Calu3 (cell line): ENCODE measurements at places on chromosomes 13 and 19. TPM values are rescaled to one million over a fixed set of nuclear protein-coding genes. Genes with fewer than 3 reads are reported as not detected.

ADGRE1 gene
- not detected in 2 replicates for total RNA-seq

TNFSF9 gene
- 0.92 and 1.6 TPM in 2 replicates for total RNA-seq

CGB1 gene
- total RNA-seq: not detected in 2 replicates

ZNF98 gene
- total RNA-seq: not detected in 2 replicates

DNA sequence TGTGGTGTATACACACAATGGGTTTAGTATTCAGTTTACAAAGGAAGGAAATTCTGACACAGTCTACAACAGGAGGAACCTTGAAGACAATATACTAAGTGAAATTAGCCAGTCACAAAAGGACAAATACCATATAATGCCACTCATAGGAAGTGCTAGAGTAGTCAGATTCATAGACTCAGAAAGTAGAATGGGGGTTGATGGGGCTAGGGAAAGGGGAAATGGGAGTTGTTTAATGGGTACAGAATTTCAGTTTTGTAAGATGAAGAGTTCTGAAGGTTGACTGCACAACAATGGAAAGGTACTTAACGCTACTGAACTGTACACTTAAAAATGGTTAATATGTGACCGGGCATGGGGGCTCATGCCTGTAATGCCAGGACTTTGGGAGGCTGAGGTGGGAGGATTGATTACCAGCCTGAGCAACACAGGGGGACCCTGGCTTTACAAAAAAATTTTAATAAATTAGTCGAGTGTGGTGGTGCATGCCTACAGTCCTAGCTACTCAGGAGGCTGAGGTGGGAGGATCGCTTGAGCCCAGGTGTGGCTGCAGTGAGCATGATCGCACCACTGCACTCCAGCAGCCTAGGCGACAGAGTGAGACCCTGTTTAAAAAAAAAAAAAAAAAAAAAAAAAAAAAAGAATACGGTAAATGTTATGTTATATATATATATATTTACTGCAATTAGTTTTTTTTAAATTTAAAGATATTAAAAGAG is 45.0 kb downstream of the SLC15A1 start:
- DNase-seq: no peak

- DNase-seq: no peak
These were observed 17.3 kb upstream of the ERCC1 start for GRCh38 chr19:45440873-45441654.

DNA sequence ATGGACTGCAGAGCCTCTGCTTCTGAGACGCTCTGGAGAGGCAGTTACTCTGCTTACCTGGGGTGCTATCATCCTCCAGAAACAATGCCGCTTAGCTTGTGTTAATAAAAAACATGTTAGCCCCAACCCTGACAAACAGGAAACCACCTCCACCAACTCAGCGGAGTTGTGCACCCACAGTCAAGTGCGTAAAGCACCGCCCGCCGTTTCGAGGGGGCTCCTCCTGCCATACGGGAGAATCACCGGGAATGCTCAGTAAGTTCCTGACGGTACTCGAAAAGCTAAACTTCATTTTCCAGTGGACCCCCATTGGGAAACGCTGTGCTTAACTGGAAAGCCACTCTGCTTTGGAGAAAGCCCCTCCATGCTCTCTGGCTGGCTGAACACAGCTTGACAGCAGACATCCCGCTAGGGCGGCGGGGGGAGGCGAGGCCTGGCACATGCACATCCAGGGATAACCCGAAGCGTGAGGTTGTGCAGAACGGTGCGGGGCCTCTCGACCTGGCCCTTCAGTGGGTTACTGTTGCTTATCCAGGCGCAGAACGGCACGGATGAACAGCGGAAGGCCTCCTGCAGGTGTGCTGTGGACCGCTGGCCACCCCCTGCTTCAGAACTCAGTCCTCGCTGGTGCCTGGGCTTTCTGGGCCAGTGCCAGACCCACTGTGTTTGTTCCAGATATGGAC is 17.1 kb downstream of the GAS6 start:
- no peak for DNase-seq

DNA sequence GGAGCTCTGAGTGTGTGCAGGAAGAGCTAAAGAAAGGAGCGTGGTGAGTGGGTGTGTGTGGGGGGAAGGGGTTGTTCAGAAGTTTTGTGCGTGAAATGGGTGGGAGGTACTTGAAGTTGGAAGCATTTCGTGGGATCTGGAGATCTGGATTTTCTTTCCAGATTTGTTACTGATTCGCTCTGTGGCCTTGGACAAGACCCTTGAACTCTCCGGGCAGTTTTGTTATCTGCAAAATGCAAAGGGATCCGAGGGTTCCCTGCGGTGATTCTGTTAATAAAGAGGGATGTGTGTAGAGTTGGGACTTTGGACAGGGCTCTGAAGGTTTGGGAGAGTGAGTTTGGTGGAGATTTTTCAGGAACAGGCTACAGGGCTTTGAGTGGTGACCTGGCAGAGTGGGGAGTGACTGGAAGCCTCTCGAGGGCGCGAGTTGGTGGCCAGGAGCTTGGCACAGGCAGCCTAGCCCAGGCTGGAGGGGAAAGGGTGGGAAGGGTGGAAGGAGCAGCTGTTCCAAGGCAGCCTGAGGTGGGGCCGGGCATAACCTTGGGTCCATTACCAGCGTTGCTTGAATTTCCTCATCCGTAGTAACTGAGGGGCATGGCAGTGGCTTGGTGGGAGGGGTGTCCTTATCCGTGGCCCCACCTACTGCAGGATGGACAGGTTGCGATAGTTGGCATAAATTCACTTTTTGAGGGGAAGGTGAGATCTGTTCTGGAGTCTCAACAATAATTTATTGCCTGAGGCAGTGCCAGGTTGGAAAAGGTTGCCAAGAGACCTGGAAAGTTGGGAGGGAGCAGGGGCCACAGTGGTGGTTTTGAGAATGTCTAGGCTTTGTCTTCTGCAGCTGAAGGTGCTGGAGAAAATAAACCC is 2.1 kb downstream of the ACTN4 start:
- DNase-seq: peak; percentile 80

DNA sequence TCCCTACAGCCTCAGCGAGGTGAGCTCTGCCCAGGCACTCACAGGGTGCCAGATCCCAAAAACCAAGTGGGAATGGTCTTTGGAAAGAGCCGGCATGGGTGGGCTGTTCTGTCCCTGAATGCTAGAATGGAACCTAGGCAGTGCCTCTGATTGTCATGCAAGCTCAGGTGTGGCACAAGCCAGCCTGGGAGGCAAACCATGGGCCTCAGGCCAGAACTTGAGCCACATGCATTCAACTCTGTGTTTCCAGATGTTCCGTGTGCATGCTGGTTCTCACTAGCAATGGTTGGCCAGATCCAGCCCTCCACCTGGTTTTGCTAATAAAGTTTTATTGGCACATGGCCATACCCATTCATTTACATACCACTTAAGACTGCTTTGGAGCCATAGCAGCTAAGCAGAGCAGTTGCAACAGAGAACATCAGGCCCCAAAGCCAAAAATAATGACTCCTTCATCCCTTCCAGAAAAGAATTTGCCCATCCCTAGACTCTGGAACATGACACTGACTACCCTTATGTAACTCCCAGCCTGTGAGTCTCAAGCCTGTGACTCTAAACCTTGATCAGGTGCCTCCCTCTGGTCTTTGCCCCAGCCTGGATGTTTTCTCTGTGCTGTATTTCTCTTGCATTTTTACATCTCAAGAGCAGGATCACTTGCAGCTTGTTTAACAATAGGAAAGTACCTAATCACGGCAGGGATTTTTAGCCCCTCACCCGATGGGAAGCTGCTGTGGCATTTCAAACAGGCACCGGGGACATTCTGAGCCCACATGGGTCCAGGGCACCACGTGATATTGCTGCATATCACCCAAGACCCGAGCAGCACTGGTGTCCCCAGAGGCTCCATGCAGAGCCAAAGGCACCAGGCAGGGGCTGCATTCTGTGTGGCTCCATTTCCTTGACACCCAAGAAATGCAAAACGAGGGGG is 55.4 kb upstream of the USE1 start:
- no peak for DNase-seq
